LoVo (cell line): ENCODE measurements at places on chromosomes 7 and 10.

DNA sequence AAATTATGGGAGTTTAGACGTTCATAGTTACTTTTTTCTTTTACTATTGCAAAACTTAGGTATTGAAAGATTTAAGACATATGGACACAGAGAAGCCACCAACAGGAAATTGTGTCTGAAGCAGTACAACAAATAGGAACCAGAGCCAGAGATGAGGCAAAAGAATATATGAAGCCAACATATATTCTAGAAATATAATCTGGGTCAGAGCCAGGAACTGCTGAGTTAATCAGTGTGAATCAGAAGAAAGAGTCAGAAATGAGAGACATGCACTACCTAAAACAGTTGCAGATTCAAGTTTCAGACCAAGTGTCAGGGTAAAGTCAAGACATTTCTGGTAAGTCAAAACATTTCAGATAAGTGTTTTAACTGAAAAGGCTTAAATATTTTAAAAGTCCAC, 67.7 kb downstream of the DGKB start:
- DNase-seq: no peak

GRCh38 chr7:67391168-67391567, 394.5 kb downstream of the TYW1 start:
- no peak for DNase-seq

DNA sequence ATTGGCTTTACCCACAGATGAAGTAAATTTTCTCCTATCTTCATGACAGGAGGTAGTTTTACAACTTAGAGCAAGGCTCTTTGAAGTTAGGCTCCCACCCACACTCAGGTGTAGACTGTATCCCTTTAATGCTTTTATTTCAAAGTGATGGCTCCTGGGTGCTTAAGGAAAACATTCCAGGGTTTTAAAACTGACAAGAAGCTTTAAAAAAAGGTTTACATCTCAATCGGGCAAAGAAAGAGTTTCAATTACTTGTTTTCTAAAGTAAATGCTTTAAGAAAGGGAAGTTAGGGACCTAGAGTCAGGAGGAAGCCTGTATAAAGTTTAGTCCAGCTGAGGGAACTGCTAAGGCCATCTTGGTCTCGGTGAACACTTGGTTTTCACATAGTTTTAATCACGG, 1153.8 kb upstream of the C7orf33 start:
- no peak for DNase-seq

DNA sequence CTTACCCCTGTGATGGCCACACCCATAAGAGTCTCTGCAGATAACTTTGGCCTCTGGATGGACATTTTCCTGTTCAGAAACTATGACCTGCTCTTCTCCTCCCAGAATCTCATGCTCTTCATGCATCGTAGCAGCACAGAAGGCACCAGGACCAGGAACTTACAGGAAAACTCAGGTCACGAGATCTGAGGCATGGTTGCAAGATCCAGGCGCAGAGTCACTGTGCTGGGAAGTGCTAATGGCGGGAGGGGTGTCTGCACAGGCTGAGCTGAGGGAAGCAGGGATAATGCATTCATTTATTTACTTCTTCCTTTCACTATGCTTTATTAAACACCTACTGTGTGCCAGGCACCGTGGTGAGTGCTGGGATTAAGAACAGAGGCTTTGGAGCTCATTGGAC, 48.2 kb upstream of the LOXL4 start:
- DNase-seq: no peak

DNA sequence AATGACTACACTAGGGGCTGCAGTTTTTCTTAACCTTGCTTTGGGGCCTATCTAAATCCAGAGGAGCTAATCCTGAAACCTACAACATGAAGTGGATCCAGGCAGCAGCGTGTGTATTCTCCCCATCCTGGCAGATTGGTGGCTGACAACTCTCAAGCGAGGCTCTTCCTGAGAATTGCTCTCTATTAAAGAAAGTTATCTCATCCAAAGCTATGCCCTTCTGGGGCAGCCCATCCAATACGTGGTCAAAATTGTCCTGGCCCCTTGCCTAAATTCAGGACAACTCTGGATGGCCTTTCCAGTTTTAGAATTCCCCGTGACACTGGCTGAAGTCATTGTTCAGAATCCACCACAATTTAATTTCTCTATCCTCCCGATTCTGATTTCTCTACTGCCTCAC, 66.1 kb downstream of the IQUB start:
- no peak for DNase-seq

DNA sequence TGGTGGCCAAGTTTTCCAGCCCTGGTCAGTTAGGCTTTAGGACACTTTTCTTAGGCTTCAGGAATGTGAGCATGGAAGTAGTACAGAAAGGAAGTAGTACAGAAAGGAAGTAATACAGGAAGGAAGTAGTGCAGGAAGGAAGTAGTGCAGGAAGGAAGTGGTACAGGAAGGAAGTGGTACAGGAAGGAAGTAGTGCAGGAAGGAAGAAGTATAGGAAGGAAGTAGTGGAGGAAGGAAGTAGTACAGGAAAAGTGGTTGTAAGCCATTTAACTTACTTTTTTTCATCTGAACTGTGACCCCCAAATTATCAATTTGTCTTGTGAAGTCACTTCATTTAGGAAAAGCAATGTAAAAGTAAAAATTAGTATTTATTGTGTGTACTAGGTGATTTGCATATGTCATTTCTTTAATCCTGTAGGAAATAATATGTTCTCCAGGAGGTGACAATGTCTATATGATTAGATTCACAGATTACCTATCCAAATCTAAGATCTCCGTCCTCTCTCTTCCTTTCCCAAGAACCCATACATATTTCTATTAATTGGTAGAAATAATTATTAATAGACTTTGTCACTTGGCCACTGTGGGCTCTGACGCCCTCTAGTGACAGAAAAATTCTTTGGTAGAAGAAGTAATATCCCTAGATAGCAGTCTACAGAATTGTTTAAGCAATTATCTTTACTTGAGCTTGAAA, 3.9 kb upstream of the FAS start:
- DNase-seq: peak; percentile 43

DNA sequence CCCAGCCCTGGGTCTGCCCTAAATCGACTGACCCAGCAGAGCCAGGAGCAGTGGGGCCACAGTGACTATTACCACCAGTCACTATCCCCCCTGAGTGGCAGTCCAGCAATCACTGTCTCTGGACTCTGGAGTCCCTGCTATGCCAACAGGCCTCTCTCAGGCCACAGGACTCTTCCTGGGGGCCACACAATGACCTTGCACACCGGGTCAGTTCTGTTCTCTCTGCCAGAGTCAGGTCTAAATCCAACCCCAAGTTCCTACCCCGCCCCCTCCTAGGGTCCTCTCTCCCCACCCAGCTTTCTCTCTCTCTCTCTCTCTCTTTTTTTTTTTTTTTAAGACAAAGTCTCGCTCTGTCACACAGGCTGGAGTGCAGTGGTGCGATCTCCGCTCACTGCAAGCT, 21.6 kb downstream of the GRID2IP start:
- no peak for DNase-seq

DNA sequence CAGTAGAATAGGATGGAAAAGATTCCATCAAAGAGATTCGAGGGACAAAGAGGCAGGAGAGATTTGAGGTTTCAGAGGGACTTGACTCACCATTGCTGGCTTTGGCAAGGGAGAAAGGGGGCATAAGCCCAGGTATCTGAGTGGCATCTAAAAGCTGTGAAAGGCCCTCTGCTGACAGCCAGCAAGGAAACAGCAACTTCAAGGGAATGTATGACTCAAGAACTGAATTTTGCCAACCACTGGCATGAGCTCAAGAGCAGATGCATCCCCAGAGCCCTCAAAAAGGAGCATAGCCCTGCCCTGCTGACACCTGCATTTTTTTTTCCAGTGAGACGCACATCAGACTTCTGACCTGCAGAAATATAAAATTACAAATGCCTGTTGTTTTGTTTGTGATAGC, 19.6 kb upstream of the ADAM12 start:
- no peak for DNase-seq

DNA sequence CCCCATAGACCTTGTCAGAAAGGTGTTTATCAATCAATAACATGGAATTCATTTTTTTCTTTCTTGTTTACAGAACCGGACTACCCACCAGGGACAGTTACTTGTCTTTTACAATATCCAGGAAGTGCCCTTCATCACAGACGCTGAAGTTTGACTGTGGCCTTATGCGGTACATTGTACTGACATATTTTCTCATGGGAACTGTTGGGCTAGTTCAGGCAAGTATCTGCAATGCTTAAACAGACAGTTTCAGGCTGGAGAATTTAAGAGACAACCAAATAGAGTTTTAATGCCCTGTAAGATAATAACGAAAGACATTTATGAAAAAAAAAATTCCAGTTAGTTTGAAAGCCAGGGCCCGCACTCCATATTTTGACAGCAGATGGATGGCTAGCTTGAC, 246.4 kb downstream of the GATA3 start:
- DNase-seq: no peak

DNA sequence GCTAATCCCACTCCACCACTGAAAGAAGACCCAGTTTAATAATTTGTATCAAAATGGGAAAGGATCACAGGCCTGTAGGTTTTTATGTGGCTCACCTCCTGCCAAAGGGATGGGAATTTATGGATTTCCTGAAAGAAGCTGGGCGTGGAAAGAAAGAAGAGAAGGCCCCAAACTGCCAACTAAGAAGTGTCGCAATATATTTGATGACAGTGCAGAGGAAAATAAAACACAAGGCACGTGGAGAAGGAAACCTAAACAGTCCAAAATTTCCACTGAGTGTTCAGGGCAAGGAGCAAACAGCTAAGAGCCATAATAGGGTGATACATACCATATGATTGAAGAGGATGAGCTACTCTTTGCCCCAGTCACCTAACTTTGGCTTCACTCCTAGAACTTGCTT, 667.2 kb downstream of the GATA3 start:
- peak; percentile 7 for DNase-seq

- no peak for DNase-seq
Observed at GRCh38 chr7:55545496-55545895, 26.8 kb downstream of the VOPP1 start.

DNA sequence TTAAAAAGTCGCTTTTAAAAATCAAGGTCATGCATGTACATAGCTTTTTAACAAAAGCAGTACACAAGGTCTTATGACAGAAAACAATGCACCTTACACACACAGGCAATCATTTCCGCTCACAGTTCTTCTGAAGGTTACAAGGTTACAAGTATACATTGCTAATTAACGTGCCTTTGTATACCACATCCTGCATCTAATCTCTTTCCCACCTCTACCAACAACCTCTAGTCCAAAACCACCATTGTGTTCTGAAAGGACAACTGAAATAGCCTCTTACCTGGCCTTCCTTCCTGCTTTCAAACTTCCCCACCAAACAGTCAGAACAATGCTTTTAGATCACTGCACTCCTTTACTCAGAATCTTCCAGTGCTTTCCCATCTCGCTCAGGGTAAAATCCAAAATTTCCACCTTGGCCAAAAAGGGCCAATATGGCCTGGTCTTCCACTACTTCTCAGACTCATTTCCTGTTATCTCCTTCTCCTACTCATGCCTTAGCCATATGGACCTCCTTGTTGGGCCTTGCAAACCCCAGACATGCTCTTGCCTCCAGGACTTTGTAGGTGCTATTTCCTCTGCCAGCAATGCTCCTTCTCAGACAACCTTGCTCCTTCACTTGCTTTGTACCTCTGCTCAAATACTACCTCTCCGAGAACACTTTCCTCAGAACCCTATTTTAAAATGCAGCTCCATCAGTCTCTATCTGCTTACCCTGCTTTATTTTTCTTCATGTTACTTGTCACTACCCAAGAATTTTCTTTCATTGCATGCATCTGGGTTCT, 205.4 kb downstream of the DNAJC1 start:
- no peak for DNase-seq

GRCh38 chr10:3699916-3700315, 85.1 kb downstream of the KLF6 start:
- no peak for DNase-seq

- no peak for DNase-seq
Observed at GRCh38 chr10:98919899-98920298, 315.8 kb downstream of the HPSE2 start.
